ENCODE measurements at places on chromosomes 1 and 21.

DNA sequence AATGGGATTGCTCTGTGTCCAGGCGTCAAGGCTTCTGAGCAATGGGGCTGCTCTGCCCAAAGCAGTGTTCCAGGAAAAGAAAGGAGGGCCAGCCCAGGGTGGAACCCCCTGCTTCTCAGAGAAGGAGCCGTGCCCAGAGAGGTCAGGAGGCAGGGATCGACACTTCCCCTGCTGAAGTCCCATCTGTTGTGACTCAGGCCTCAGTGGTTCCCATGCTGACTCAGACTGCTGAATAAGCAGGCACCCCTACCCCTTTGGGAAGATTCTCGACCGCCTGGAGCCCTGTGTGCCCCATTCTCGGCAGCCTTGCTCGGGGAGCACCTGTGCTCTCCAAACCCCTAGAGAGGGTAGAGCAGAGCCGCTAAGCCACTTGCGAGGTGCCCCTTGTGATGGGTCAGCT lies 23.9 kb downstream of the PKP1 start:
- DNase-seq, result no peak

- DNase-seq, result no peak
Observed at GRCh38 chr1:175481126-175482070, 262.0 kb downstream of the TNR start.

DNA sequence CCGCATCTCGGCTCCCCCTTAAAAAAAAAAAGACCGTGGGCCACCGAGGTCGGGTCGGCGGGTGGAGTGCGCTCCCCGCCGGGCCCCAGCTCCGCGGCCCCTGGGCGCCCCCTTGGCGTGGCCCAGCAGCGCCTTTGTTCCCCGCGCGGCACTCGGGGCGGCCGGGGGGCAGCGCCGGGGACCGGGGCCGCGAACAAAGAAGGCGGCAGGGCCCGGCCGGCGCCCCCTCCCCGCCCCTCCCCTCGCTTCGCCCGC lies 571 bp downstream of the MARCKSL1 start:
- no peak for DNase-seq

DNA sequence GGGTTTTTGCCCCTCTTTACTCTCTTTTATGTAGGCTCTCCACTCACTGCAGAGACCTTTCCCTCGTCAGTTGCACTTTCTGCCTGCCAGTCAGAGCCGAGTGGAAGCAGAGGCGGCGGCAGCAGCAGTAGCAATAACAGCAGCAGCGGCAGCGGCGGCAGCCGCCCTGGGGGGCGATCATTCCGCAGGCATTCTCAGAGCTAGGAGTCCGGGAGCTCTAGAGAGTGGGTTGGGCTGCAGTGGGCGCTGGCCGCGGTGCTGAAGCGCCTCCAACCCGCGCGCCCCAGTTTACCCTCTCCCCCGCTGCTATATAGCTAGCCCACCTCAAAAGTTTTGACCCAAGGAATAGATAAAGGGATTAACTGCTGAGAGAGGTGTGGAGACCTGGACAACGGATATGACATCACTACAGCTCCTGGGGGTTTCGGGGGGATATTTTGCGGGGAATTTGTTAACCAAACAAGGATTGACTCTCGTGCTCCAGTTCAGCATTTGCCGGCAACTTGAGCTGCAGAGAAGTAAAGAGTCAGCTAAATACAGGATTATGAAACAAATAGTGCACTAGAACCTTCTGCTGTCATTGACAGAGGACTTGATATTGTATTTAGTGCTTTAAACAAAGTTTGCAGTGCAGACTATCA lies at the start of gene OLFM3:
Gene OLFM3 (minus strand): TSS at position 102 of the 641 bp plus-strand sequence.
- DNase-seq, result no peak

DNA sequence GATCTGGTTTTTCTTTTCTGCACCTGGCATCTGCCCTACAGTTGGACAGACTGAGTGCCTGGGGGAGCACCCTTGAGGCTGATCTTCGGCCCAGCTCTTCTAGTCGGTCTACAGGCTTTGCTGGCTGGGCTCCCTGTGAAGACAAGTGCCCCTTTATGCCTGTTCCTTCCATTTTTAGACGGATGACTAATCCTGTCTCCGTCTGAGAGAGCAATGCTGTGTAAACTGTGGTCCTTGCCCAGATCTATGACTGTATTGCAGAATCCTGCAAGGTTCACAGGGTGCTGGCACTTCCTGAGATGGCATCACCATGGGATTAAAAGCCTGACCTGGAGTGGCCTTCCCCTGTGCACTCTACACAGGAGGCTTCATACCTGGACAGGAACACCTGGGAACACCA lies 47.6 kb upstream of the SAMD13 start:
- peak; percentile 34 for DNase-seq

DNA sequence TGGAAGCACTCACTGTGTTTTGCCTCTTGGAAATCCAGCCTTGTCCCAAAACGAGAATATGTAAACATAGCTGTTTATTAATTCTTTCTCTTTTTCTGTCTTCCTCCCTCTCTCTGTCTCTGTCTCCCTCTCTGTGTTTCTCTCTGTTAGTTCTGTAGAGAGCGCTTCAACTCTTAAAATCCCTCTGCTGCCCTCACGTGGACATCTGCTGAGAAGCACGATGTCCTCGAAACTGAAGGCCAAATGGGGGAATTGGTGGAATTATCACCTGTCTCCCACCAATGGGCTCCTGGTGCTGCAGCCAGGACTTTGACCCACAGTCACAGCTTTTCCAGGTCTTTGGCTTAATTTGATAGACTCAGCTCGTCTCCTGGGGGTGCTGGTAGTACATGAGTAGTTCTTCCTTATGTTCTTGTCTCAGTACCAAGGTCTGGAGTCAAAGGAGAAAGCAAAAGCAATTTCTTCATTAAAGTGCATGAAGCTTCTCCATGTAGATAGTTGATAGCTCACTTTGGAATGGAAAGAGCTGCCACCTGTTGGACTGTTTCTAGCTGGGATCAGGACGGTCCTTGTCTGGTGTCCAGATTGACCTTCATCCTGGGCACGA lies 5.5 kb upstream of the GBP6 start:
- DNase-seq, result peak; percentile 7

GRCh38 chr1:172373864-172374263 lies 46.6 kb upstream of the C1orf105 start:
- DNase-seq, result no peak

- no peak for DNase-seq
Observed at GRCh38 chr1:23610677-23611076, 51.4 kb upstream of the ID3 start.

DNA sequence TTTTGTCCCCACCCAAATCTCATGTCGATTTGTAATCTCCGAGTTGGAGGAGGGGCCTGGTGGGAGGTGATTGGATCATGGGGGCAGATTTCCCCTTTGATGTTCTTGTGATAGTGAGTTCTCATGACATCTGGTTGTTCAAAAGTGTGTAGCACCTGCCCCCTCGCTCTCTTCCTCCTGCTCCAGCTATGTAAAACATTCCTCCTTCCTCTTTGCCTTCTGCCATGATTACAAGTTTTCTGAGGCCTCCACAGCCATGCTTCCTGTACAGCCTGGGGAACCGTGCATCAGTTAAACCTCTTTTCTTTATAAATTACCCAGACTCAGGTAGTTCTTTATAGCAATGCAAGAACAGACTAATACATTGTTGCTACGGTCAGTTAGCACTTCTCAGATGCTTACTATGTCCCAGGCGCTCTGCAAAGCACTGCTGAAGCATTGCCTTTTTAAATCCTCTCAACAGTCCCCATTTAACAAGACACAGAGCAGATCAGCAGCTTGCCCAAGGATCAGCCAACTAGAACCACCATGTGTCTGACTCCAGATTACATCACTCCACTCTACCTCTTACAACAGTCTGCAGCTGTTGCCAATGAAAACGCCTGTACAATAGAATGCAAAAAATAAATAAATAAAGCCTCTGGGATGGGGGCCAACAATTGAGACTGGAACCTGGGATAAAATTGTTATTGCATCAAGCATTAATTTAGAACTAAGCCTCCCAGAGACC lies 52.4 kb upstream of the USP1 start:
- DNase-seq, result peak; percentile 50

DNA sequence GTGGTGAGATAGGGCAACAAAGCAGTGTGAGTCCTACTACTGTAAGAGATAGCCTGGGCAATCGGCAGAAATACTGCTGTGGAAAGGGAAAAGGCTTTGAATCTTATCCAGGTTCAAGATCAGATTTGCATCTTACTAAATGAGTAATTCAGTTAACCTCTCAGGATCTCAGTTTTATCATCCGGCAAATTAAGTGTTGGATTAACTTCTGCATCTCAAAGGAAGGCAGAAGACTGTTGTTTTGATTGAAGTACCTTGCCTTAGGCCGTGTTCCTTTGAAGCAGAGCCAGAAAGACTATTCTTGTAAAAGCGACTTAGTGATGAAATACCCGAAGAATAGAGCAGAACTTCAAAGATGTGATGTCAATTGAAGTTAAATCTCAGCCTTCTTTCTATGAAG lies 612.9 kb upstream of the USP24 start:
- no peak for DNase-seq

DNA sequence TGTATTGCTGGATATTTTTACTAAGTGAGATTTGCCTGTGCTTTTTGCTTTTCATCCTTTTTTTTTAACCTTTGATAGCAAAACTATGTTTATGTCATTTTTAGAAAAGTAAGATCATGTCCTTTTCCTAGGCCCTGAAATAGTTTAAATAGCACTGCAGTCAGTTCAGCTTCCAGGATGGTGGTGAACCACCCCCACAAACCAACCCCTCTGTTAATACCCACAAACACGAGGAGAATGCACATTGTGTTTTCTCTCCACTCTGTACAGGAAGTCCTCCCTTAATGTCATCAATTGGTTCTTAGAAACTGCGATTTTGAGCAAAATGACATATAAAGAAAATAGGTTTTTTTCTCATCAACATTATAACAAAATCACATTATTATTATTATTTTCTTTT lies 117.7 kb upstream of the DSCAM start:
- DNase-seq, result no peak

DNA sequence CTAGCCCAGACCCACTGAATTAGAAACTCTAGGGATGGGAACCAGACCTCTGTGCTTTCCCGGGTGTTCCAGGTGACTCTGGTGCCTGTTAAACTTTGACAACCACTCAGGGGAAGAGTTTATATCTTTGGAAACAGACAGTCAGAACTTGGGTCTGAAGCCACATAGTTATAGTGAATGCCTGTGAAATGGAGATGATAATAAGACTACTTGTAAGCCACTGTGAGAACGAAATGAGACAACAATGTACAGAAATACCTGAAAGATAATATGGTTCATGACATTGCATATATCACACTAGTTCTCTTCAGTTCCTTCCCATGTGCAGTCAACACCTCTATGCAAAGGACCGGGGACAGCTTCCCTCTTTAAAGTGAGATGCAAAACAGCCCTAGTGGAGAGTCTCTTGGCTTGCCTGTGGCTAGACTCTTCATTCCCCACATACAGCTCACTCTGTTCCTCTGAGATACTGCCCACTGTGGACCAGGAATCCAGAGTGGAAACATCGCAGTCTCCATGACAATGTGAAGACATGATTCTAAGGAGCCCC lies 287.5 kb downstream of the ASTN1 start:
- no peak for DNase-seq

DNA sequence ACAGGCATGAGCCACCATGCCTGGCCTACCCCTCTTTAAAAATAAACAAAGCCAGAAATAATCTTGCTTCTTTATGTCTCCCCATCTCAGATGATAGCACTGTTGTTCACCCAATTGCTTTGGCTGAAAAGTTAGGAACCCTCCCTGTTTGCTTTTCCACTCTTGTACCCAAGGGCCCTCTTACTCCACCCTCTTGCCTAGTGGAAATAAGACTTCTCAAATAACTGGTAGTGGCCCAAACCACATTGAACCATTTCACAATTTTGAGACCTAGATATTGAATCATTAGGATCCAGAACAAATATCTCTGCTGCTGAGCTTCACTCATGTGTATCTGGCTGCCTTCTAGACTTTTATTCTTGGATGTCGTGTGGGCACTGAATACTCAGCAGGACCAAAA lies 37.7 kb downstream of the RNF220 start:
- no peak for DNase-seq

- DNase-seq, result no peak
Observed at GRCh38 chr1:100090471-100090870, 42.3 kb downstream of the SASS6 start.

DNA sequence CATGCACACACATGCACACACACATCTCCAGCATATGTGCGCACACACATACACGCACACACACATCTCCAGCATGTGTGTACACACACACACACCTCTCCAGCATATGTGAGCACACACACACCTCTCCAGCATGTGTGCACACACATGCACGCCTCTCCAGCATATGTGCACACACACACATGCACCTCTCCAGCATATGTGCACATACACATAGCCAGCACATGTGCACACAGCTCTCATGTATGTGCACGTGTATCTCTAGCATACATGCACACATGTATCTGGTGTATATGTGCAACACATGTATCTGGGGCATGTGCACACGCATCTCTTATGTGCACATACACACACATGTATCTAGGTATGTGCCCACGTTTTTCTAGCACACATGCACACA lies 57.9 kb downstream of the SLC19A1 start:
- no peak for DNase-seq

- DNase-seq, result peak; percentile 63
Observed at GRCh38 chr1:84143796-84144565, at the start of gene PRKACB. Gene PRKACB (plus strand): TSS chr1:84144271. CDS start chr1:84144362, 91 bp downstream.

DNA sequence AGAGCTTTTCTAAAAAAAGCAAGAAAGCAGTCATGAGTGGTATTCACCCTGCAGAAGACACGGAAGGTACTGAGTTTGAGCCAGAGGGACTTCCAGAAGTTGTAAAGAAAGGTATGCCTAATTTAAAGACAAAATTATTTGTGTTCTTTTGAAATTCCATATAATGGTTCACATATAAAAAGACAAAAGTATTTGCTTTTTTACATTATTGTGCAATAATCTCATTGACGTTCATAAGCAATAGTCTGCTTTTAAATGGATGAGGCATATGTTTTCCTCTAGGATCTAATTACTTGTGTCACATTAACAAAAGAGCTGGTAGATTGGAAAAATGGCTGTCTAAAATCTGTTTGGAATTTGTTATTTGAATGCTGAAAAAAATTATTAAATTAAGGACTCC lies 54.3 kb downstream of the CENPF start:
- no peak for DNase-seq

DNA sequence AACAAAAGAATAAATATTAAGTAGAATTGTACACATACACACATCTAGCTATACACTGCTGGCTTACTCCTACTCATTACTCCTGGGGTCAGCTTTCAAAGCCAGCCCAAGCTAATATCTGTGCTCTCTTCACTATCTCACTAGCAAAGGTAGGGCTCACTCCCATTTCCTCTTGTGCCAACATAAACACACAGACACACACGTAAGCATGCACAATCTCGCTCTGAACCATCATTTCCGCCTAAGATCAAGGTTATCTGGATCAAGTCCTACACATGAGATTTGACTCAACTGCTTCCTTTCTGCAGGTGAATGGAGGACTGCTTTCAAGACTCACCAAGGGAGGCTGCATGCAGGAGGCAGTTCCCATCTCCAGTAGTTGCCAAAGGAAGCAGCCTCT lies 28.8 kb upstream of the MTMR11 start:
- no peak for DNase-seq

GRCh38 chr1:94528299-94528698 lies 13.3 kb downstream of the F3 start:
- no peak for DNase-seq

GRCh38 chr1:145884675-145885074 lies 991 bp downstream of the ANKRD35 start:
- no peak for DNase-seq

- no peak for DNase-seq
Observed at GRCh38 chr1:170959385-170959784, 24.1 kb downstream of the MROH9 start.

- no peak for DNase-seq
Observed at GRCh38 chr1:11599891-11600576, 54.2 kb downstream of the FBXO2 start.

GRCh38 chr1:171204296-171204695 lies 19.2 kb downstream of the FMO2 start:
- no peak for DNase-seq

GRCh38 chr21:35906586-35906985 lies 153.7 kb downstream of the SETD4 start:
- DNase-seq, result no peak
